ENCODE measurements at places on chromosomes 4 and X.

- no peak for DNase-seq
Observed at GRCh38 chr4:4490041-4490440, 51.8 kb downstream of the STX18 start.

DNA sequence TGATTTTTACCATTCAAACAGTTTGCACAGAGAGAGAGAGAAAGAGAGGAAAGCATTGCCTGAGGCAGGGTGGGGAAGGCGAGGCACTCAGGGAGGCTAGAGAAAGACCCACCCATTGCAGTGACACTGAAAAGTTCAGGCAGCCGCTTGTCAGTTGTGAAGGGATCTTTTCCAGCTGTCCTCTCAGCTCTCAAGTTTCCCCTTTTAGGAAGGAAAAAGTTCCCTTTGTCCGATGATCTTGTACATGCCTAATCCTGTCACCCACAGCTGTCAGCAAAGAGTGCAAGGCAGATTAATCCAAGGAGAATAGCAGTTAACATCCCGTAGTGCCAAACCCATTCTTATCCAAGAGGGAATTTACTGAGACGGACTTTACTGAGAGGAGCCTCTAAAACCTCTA, 255.0 kb downstream of the MAGEB5 start:
- DNase-seq: no peak

GRCh38 chrX:105636667-105637066, 185.7 kb upstream of the NRK start:
- no peak for DNase-seq

- no peak for DNase-seq
Observed at GRCh38 chrX:45747905-45748304, 547.2 kb upstream of the DIPK2B start.
